ENCODE measurements at places on chromosomes 13 and 19.

DNA sequence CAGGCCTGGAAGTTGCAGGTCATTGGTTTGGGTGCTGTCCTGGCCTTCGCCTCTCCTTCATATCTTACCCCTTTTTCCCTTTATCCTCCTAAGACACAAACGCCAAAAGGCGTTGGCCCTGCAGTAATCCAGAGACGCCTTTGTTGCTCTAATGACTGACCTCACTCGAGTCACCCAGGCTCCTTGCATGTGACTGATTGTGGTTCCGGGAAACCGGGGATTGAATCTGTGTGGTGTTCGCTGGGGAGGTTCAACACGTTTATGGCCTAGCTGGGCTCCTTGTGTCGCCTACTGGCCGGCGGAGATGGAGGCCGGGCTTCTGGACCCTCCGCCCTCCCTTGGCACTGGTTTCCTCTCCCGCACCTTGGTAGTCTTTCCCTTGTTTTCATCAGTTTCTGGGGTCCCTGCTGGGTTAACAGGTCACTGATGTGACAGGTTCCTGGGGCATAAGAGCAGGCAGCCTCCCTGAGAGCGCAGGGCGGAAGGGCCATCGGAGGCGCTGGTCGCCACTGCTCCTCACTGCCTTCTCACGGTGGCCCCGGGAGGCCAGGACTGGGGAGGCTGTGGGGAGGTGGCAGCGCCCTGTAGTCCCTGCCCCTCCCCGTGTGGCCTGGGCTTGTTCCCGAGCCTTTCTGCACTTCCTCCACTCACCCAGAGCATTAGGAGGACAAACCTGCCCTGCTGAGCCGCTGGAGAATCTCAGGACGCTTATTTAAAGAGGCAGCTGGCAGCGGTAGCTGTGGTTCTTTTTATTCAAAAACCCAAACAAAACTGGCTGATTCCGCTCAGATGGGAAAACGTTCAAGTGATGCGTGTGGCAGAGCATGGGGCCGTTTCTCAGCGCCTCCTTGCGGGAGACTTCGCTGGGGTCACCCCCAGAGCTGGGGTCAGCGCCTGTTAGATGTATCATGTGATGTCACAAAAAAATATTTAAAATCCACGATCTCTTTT lies 18.1 kb upstream of the NDUFS7 start:
- no peak for DNase-seq

- DNase-seq, result no peak
These were observed 4.2 kb downstream of the TUBGCP3 start for GRCh38 chr13:112583592-112584277.

DNA sequence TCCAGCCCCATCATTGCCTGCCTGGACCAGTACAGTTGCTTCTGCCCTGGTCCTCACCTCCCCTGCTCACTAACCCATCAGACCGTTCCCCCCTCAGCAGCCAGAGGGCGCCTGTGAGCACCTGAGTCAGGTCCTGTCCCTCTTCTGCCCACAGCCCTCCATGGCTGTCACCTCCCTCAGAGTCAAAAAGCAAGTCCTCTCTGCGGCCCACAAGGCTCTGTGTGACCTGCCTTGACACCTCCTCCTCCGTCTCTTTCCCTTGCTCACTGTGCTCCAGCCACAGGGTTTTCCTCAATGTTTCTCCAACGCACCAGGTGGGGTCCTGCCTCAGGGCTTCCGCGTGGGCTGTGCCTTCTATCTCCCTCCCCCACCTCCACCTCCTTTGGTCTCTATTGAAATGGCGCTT lies 29.4 kb upstream of the PTPRS start:
- DNase-seq, result peak; percentile 50

DNA sequence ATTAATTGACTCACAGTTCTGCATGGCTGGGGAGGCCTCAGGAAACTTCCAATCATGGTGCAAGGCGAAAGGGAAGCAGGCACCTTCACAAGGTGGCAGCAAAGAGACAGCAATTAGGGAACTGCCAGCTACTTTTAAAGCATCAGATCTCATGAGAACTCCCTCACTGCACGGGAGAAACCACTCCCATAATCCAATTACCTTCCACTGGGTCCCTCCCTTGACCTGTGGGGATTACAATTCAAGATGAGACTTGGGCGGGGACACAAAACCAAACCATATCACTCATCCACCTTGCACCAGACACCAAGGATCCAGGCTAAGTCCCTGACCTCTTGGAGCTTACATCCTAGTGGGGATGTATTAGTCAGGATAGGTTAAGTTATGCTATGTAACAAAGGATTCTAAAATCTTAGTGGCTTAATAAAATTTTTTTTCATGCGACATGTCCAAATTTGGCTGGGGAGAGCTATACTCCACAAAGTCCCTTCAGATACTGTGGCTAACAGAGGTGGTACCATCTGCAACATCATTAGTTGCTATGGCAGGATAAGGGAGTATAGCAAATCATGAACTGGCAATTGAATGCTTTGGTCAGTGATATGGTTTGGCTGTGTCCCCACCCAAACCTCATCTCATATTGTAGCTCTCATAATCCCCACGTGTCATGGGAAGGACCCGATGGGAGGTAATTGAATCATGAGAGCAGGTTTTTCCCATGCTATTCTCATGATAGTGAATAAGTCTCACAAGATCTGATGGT lies 8.3 kb upstream of the FAM187B start:
- no peak for DNase-seq

- peak; percentile 86 for DNase-seq
These were observed 2.1 kb downstream of the EFNB2 start for GRCh38 chr13:106533101-106533942.

DNA sequence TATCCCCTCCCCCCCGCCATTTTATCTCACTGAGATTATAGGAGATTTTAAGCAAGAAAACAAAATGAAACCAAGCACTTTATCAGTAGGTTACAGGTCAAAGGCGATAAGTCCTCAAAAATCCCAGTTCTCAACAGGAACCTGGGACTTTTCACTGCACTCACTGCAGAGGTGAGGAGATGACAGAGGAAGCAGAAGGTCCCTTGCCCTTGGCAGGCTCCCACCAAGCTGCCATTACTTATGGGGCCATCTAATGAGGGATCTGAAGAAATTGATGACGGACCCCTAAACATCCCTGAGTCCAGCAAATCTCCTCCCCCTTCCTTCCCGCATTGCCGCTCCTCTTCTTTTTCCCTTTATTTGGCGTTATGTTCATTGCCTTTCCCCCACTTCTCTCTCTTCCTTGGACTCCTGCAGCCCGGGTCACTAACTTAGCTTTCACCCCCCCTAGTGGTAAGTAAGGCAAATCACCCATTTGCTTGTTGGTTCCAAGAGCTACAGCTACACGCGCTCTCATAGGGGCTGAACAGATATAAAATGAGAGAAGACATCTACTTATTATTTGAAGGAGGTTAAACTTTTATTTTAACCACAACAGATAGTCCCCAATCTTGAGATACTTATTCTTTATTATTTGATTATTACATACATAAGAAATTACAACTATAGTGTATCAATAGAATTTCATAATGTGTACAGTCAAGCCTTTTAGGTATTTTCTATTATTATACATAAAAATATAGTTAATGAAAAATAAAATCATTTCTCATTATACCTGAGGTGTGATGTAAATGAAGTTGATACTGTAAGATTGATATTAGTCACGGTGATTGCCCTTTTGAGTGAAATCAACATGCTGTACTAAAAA lies 52.0 kb upstream of the ARGLU1 start:
- DNase-seq, result peak; percentile 78

GRCh38 chr13:42071672-42072419 lies 23.4 kb downstream of the DGKH start:
- DNase-seq, result no peak

GRCh38 chr13:73000027-73000674 lies 58.7 kb upstream of the KLF5 start:
- no peak for DNase-seq

- no peak for DNase-seq
These were observed 10.7 kb upstream of the MED26 start for GRCh38 chr19:16638666-16639065.

DNA sequence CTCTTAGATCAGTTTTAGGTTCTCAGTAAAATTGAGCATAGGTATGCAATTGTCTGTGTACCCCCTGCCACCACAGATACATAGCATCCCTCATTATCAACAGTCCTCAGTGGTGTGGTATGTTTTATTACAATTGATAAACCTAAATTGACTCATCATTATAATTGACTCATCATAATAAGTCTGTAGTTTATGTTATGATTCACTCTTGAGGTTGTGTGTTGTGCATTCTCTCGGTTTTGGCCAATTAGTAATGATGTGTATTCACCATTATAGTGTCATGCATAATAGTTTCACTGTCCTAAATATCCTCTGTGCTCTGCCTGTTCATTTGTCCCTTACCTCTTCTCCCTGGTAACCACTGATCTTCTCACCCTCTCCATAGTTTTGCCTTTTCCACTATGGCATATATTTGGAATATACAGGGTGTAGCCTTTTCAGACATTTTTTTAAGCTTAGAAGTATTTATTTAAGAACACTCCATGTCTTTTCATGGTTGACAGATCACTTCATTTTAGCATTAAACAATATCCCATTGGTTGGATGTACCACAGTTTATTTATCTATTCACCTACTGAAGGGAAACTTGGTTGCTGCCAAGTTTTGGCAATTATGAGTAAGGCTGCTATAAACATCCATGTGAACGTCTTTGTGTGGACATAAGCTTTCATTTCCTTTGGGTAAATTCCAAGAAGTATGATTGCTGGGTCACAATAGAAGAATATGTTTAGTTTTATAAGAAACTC lies 1620.6 kb upstream of the MIR17HG start:
- peak; percentile 89 for DNase-seq

GRCh38 chr19:11942843-11943108 lies 17.9 kb downstream of the ZNF700 start:
- DNase-seq, result peak; percentile 17

- DNase-seq, result no peak
These were observed 1344.6 kb downstream of the OLFM4 start for GRCh38 chr13:54373211-54373610.

DNA sequence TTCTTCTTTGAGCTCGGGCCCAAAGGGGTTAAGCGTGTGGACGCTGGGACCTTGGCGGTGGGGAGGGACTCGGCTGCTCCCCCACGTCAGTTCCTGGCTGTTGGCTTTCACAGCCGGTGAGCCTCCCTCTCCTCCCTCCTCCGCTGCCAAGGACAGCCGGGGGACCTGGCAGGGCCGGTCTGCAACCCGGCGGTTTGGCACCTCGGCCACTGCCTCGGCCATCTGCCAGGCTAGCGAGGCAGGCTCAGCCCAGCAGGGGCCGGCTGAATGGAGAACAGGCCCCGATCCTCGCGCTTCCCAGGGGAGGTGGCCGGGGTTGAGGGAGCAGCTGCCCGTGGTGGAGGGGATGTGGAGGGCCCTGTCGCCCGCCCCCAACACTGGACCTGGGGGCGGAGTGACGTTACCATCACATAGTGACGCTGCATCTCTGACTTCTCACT lies 5.0 kb downstream of the TLE5 start:
- DNase-seq, result no peak

- DNase-seq, result peak; percentile 78
These were observed 207.8 kb downstream of the RFC3 start for GRCh38 chr13:34025746-34026145.

DNA sequence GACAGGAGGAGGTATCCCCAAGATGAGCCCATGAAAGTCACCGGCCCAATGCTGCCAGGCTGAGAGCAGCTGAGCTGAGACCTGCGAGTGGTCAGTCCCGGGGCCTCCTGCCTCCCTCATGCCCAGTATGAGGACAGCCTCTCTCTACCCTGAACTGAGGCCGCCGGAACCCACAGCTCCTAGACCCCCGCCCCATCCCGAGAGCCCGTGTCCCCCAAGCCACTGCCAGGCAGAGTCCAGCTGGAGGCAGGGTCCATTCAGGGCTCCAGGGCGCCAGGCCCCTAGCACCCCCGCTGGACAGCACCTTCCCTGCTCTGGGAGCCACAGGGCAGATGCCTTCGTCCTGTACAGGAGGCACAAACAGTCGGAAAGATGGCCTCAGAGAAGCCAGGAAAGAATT lies 38.7 kb downstream of the MLLT1 start:
- no peak for DNase-seq

- no peak for DNase-seq
These were observed 270.3 kb downstream of the MZT1 start for GRCh38 chr13:72457151-72457550.

- DNase-seq, result no peak
These were observed 91.2 kb upstream of the FBXL3 start for GRCh38 chr13:77118134-77118533.

DNA sequence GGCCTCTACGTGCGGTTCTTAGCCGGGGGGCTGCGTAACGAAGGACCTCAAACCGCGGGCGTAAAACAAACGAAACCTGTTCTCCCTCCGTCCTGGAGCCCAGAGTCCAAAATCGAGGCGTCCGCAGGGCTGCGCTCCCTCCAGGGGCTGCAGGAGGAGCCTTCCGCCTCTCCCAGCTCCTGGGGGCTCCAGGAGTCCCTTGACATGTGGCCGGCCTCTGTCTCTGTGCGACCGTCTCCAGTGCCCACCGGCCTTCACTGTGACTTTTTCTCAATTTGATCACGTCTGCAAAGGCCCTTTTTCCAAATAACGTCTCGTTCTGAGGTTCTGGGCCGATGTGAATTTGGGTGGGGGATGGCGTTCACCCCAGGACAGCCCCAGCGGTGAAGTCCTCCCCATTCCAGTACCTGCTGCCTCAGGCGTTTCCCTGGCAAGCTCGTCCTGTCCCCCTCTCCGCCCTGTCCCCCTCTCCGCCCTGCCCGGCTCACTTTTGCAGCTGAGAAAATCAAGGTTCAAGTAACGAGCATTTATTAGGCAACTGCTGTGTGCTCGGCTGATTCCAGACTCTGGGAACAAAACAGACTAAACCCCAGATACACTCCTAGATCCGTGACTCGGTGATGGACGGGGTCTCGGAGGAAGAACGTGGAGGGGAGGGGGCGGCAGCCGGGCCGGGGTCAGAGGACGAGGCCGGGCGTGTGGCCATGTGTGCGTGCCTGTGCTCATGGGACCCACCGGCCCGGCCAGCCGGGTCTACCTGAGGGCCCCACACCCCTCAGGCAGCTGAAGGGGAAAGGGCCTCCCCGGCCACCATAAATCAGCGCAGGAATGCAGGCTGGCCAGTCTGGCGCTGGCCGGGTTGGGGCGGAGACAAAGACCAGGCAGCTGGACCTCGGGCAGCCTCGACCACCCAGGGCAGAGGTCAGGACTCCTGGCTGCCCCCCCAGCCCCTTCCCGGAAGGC lies 28.1 kb upstream of the WDR18 start:
- DNase-seq, result no peak

GRCh38 chr13:35729926-35730627 lies 253.6 kb upstream of the MAB21L1 start:
- DNase-seq, result no peak

GRCh38 chr13:113049981-113050380 lies 55.6 kb upstream of the F7 start:
- DNase-seq, result no peak

- DNase-seq, result no peak
These were observed 977 bp downstream of the PCDH20 start for GRCh38 chr13:61414686-61415057.

DNA sequence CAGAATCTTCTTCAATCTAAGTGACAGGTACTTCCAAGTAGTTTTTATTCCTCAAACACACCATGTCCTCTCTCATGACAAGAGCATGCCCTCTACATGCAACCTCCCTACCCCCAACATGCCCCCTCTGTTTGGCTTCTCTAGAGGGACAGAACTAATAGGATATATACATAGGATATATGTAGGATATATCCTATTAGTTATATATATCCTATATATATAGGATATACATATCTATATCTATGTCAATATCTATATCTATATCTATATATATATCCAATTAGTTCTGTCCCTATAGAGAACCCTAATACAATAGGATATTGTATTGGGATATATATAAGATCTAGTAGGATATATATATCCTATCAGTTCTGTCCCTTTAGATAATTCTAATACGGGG lies 701.9 kb upstream of the MIR17HG start:
- no peak for DNase-seq

- no peak for DNase-seq
These were observed 197.2 kb upstream of the CSNK1A1L start for GRCh38 chr13:37302686-37303085.

All from ELR (cell line).